ENCODE measurements at places on chromosomes 5 and 9. TPM values are rescaled to one million over a fixed set of nuclear protein-coding genes. Genes with fewer than 3 reads are reported as not detected.
A peak's percentile ranks its signal among the peaks of the same experiment; 100 is the strongest.

The RASEF gene
- 2.2 TPM for polyA plus RNA-seq

- DNase-seq, result no peak
Observed at GRCh38 chr9:23812673-23813072, 13.4 kb downstream of the ELAVL2 start.

GRCh38 chr9:133830310-133830709 lies 92.2 kb upstream of the SARDH start:
- DNase-seq, result no peak

DNA sequence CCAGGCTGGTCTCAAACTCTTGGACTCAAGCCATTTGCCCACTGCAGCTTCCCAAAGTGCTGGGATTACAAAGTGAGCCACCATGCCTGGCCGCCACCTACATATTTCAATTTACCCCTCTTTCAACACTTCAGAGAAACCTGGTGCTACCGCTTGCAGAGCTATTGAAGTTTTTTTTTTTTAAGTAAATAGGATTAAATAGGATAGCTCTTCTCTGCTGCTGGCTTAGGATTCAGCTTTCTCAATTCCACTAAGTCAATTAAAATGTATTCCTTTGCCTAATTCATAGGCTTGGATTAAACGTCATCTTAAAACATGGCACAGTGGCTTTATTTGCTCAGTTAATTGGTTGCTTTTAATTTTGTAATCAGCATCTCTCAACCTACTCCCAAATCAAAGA lies 41.0 kb downstream of the KIAA1191 start:
- DNase-seq, result no peak

The TMEM8B gene
- polyA plus RNA-seq, result 17.6 TPM

DNA sequence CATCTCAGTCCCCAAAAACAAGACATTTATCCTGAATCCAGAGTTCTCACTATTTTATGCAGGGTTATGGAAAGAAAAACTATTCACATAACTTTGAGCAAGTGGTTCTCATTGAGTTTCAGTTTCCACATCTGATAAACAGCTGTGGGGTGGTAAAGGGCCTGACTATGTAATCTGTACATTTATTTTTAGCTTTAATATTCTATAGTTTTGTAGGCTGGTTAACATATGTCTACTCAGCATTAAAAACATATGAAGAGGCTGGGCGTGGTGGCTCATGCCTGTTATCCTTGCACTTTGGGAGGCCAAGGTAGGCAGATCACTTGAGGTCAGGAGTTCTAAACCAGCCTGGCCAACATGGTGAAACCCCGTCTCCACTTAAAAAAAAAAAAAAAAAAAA lies 301.5 kb upstream of the CCNG1 start:
- DNase-seq, result no peak

The SAXO1 gene
- not detected for polyA plus RNA-seq

DNA sequence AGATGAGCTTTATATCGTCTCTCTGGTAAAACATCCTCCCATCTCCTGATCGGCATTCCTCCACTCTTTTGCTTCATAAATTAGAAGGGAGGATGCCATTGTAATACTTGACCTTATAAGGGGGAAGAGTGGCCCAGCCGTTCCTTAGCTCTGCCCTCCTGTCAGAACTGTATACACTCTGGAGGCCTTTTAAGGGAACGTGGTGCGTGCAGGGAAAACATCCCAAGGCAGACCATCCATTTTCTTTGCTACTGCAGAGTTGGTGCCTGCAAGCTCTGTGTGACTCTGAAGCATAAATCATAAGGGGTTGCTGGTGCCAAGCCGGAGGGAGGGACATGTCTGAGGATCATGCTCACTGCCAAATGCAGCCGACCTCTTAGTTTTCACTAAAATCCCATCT lies 90.4 kb downstream of the PGM5 start:
- DNase-seq, result peak; percentile 82

The UBE2B gene
- 82.7 TPM for polyA plus RNA-seq

DNA sequence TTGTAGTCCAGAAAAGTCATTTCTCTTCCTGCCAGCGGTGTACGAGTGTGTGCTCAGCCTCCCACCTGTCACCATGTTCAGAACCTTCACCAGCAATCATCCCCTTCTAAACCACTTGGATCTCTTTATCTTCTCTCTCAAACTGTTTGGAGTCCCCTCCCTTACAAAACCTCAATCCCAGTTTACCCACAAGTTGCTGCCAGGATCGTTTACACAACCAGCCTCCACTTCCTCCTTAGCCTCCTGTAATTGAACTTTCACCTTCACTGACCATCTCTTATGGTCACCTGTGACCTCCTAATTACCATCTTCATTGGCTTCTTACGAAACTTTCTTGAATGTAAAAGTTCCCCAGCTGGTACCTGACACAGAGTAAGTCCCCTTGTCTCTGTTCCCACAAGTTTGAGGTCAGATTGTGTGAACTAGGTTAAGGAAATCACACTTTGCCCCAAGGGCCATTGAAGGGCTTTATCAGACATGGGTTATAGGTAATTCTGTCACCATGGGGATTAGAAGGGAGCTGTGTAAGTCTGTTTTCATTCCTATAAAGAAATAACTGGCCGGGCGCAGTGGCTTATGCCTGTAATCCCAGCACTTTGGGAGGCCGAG lies 20.0 kb downstream of the RNF44 start:
- no peak for DNase-seq

The PCDHGA9 gene
- 0.54 TPM for polyA plus RNA-seq

DNA sequence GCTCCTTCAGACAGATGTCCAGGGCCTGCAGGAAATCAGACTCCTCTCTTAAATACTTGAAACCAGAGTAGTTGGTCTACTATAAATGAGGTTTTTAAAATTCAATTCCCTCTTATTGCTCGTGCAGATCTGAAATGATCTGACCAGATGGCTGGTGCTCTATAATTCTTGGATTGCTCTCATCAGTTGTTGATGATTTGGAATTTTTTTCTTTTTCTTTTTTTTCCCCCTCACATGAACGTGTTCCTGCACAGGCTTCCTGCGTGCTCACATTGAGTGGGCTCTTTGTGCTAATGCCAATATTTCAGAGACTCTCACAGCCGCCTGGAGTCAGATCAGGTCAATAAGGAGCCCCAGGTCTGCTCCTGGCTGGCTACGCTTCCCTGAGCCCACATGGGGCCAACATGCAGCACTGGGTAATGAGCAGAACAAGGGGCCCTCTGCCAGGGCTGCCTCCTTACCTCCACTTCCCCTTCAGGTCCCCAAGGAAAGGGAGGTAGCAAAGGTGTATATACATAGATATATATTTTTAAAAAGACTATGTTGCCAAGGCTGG lies 82.0 kb downstream of the SIL1 start:
- DNase-seq, result no peak

- DNase-seq, result no peak
Observed at GRCh38 chr5:133086366-133086875, 34.6 kb downstream of the HSPA4 start.

- peak; percentile 29 for DNase-seq
Observed at GRCh38 chr5:51227963-51228470, 155.2 kb upstream of the ISL1 start.

DNA sequence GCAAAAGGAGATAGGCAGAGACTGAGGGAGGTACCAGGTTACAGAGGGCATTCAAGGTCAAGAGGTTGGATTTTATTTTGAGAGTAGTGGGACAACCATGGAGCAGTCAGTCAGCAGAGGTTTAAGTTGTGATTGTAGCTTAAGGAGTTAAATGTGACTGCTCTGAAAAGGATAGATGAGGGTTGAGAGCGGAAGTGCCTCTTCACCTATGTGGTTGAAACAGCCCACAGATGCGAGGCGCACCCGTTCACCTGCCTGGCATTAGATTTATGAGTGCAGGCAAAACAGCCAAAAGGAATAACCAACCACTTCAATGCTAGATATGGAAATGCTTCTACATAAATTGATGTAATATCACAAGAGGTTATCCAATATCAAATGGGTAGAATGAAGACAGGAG lies 8.4 kb downstream of the ZNF474 start:
- no peak for DNase-seq

- no peak for DNase-seq
Observed at GRCh38 chr5:125486634-125487033, 740.2 kb upstream of the ZNF608 start.

DNA sequence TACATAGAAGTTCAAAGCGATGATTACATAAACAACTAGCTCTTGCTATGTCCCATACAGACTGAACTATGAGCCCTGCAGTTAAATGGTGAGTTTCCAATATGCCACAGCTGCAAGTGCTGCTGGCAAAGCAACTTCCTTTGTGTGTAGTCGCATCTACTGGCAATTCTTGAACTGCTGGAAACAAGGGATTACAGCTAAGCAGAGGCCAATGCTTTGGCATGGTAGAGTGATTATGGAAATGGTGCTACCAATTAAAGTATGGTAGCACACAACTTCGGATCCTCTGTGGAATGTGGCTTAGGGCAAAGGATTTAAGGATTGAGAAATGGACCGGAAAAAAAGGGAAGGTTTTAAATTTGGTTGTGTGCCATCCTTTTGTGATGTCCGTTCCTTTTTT lies 856.6 kb downstream of the MAT2B start:
- DNase-seq, result no peak

The SUSD3 gene
- polyA plus RNA-seq, result 34.6 TPM

GRCh38 chr5:114830114-114830513 lies 339.6 kb downstream of the TRIM36 start:
- no peak for DNase-seq
